ENCODE measurements at places on chromosomes 1 and 21.
A peak's percentile ranks its signal among the peaks of the same experiment; 100 is the strongest.

DNA sequence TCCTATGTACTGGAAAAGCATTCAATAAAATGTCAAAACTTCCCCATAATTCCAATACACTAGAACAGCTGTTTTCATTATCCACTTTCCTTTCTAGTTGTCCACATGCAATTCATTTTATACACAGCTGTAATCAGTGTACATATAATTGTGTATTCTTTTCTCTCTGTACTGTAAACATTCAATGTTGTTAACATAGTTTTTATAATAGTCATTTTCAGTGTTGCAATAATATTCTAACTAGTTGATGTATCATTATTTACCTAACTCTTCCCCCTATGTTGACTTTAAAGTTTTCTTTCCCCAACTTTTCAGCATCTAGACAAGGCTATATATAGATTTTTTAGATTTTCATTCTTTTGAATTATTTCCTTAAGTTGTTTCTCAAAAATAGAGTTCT lies 44.4 kb downstream of the DIPK1A start:
- peak; percentile 35 for DNase-seq

DNA sequence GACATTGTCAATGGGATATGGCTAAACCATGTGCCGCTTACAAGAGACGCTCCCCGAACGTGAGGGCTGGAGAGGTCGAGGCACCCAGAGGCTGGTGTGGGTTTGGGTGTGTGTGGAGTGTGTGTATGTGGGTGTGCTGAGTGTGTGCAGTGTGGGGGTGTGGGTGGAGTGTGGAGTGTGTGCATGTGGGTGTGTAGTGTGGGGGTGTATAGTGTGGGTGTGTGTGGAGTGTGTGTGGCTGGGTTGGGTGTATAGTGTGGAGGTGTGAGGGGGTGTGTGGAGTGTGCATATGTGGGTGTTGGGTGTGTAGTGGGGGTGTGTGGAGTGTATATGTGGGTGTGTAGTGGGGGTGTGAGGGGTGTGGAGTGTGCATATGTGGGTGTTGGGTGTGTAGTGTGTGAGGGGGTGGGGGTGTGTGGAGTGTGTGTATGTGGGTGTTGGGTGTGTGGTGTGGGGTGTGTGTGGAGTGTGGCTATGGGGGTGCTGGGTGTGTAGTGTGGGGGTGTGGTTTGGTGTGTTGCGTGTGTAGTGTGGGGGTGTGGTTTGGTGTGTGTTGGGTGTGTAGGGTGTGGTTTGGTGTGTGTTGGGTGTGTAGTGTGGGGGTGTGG lies 42.2 kb downstream of the SLC19A1 start:
- no peak for DNase-seq

DNA sequence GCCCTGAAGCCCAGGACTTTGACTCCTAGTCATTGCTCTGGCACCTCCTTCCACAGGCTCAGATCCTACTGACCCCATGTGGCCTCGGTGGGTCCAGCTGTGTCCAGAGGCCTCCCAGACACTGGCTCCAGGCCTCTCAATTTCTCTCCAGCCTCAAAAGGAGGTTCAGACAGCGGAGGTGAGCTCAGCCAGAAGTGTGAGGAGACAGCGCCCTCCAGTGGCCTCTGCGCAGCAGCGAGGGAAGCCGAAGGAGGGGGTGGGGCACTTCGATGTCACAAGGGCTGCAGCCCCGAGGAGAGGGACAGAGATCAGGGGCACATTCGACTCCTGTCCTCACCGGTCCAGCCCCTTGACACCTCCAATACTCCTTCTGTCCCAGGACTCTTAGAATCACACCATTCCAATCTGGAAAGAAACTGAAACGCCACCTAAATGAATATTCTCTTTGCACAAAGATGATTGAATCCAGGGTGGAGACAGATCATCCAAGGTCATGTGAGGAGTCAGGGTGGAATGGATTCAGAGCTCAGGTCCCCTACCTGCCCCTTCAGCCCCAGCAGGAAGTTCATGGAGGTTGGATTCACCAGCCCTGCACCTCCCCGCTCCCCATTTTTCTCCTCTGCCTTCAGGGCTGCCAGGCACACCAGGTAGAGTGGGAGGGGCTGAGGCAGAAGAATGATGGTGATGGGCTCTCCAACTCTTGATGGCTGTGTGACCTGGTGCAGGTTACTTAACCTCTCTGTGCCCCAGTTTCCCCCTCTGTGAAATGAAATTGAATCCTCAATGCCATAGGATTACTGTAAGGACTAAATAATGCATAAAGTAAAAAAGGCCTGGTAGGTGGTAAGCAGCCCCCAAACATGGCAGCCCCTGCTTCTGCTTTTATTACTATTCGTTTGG lies 34.8 kb upstream of the ZBTB40 start:
- peak; percentile 52 for DNase-seq

- peak; percentile 20 for DNase-seq
These were observed 2.0 kb upstream of the OLIG2 start for GRCh38 chr21:33023574-33024200.
